ENCODE measurements at places on chromosomes 12 and 14.

DNA sequence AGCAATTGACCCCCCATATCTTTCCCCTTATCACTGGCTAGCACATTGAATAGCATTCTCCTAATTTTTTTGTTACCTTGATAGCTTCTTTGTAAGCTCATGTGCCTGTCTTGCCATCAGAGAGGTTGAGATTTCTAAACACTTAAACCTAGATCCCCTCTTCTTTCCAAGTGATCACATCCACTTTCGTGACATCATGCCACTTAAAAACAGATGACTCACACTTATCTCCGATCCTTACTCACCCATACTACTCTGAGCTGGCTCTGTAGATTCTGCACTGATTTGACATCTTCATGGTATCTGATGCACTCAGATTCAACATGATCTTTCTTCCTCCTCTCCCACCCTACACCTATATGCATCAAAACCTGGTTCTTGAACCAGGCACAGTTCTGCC is 10.5 kb downstream of the GPR137C start:
- DNase-seq, result no peak

- no peak for DNase-seq
Observed at GRCh38 chr12:63098851-63099250, 52.1 kb downstream of the AVPR1A start.

DNA sequence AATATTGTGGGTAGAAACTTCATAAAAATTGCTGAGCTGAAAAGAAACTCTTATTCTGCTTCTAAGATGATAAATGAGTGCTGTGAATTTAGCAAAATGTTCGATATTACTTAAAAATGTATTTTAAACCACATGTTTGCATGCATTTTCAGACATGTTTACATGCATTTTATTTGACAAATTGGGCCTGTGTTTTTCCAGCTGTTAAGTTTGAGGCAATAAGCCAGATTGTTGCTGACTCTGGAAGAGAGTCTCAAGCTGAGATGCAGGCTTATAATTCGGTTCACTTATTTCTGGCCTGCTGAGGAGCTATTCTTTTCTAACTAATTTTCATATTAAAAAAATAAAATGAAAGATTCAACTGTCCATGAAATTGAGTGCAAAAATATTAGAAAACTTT is 110.1 kb downstream of the SYNE2 start:
- no peak for DNase-seq

GRCh38 chr14:76697246-76697905 is 63.9 kb upstream of the VASH1 start:
- DNase-seq, result no peak

GRCh38 chr14:35932659-35933159 is 106.6 kb downstream of the BRMS1L start:
- peak; percentile 69 for DNase-seq

- DNase-seq, result no peak
Observed at GRCh38 chr14:102768223-102769048, 8.8 kb upstream of the TRAF3 start.

DNA sequence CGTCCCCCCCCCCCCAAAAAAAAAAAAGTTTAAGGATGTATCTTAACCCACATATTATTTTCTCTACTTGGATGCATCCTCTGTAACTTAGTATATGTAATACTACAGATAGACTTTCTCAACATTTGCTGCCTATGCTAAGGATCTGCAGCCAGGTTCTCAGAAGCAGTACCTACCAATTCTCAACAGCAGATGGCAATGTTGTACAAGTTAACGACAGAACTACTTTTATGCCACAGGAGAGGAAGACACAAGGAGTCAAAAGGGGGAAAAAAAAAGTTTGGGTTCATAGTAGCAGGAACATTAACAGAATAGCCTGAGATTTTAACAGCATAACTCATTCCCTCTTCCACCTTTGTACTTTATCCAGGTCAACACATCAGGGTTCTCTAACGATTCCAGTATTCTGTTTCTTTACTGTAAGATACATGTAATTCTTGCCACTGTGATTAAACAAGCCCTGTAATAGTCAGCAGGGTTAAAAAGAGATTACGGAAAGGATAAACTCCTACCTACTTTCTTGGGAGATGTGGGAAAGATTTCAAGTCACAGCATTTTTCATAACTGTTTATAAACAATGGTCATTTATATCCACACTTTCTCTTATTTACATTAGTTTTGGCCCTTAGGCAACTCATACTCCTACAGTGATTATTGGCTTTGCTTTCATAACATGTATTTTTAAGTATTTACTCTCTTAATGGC is 5.7 kb upstream of the NEK9 start:
- peak; percentile 83 for DNase-seq

GRCh38 chr12:60475825-60476224 is 880.0 kb downstream of the SLC16A7 start:
- DNase-seq, result no peak

DNA sequence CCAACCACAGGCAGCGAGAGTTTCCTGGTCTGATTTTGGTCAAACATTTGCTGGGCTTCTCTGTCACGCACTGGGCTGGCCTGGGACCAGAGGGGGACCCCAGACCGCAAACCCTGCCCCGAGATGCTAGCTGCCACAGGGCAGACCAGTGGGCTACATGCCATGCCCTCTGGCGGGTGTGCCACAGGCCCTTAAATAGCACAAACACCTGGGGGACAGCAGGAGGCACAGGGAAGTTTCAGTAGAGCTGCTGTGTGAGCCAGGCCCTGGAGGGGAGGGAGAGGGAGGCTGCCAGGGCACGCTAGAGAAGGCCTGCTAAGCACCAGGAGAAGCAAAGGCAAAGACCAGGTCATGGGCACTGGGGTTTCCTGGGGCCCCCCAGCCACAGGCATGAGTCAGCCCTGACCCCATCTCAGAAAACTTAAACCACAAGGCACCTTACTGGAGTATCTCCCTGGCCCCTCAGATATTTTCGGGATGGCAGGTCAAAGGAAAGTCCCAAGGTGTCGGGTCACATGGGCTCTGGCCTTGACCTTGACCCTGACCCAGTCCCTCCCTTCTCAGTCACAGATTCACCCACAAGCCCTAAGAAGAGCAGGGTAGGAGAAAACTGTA is 29.2 kb downstream of the ITPK1 start:
- DNase-seq, result peak; percentile 23

- no peak for DNase-seq
Observed at GRCh38 chr12:97767347-97767746, 304.7 kb downstream of the RMST start.

DNA sequence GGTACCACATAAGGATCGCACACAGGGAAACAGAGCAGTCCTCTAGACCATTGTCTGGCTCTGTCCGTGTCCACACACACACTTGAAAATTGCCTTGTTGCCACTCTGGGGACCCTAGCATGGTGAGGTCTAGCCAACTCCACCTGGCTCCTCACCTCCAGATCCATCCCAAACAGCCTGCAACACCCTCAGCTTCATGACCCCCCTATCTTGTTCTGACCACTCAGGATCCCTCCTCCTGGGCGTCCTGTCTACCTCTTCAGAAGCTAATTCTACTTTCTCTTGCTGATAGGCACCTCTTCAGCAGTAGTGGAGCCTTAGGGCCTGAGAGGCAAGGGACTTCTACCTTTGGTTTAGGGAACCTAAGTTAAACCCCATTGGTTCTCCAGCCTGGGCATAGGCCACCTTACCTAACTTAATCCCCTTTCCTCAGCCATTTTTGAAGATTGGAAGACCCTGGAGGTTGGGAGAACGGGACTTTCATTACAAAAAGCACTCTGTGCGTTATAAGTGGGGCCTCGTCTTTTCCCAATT is 697 bp upstream of the HOXC5 start:
- DNase-seq, result no peak

DNA sequence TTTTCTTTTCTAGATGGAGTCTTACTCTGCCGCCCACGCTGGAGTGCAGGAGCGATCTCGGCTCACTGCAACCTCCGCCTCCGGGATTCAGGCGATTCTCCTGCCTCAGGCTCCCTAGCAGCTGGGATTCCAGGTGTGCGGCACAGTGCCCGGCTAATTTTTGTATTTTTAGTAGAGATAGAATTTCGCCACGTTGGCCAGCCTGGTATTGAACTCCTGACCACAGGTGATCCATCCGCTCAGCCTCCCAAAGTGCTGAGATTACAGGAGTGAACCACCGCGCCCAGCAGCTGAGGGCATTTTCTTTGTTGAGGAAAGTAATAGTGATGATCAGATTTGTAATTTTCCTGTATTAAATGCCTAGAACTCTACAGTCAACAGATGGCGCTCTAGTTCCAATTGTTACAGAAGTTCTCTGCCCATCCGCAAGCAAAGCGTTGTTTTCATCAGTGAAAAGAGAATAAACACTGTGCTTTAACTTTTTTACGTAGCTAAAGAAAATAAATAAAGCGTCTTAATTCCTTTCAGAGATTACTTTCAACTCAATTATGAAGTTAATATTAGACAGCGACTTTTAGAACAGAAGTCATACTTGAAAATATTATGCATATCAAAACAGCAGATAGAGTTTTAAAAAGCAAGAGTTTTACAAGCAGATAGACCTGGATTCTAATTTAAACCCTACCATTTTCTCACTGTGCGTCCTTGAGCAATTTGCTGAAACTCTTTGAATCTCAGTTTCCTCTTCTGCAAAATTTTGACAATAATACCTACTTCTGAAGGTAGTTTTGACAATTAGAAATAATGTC is 335.1 kb downstream of the DUSP6 start:
- peak; percentile 81 for DNase-seq

GRCh38 chr12:93379981-93380361 is 2.2 kb downstream of the NUDT4 start:
- no peak for DNase-seq

DNA sequence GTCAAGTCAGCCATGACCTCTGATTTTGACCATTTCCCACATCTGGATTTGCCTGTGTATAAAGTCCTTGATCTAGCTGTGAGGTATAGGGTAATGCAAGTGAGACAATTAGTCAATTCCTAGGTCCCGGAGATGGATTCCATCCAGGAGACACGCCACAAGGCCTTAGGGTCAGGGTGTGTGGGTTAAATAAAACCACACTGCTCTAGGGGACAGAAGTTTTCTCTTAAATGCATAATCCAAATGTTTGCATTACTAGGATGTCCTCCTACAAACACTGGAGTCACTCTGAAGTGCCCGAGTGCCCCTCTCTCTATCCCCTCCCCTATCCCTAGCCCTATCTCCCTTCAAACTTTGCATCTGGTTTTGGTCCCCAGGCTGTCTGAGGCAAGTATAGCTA is 26.8 kb downstream of the LRIG3 start:
- no peak for DNase-seq
